ENCODE measurements at places on chromosomes 4 and X.
A peak's percentile ranks its signal among the peaks of the same experiment; 100 is the strongest.

- DNase-seq, result no peak
Measured at GRCh38 chrX:139932073-139932900, 566 bp downstream of the ATP11C start.

- DNase-seq, result peak; percentile 81
Measured at GRCh38 chrX:120308959-120309872, 2.0 kb downstream of the TMEM255A start.

DNA sequence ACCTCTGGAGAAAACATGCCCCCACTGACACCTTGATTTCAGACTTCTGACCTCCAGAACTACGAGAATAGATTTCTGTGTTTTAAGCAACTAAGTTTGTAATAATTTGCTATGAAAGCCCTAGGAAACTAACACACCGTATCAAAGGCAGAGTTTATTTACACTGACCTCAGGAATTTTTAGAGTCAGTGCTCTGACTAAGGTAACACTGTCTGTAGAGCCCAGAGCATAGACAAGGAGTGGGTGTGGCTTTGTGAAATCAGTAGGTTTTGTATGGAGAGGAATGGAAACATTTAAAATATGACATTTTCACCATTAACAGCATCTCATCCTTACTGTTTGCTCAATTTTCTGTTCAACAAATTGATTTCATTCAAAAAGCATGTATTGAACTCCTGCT, 764.4 kb upstream of the PCDH10 start:
- DNase-seq, result no peak

- no peak for DNase-seq
Measured at GRCh38 chrX:75151827-75152592, 4.1 kb downstream of the ABCB7 start.

DNA sequence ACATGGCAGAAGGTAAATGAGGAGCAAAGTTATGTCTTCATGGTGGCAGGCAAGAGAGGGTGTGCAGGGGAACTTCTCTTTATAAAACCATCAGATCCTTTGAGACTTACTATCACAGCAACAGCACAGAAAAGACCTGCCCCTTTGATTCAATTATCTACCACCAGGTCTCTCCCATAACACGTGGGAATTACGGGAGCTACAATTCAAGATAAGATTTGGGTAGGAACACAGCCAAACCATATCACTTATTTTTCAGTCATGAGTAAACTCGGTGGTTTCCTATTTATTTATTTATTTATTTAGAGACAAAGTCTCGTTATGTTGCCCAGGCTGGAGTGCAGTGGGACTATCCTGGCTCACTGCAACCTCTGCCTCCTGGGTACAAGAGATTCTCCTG, 22.1 kb downstream of the CXCL1 start:
- no peak for DNase-seq

- DNase-seq, result peak; percentile 38
Measured at GRCh38 chrX:123184866-123185276, 793 bp downstream of the GRIA3 start.
